NCI-H1092 (cell line): ENCODE measurements at places on chromosomes 4 and X.

- no peak for DNase-seq
These were observed 1012.2 kb downstream of the PCDH19 start for GRCh38 chrX:99397879-99398278.

DNA sequence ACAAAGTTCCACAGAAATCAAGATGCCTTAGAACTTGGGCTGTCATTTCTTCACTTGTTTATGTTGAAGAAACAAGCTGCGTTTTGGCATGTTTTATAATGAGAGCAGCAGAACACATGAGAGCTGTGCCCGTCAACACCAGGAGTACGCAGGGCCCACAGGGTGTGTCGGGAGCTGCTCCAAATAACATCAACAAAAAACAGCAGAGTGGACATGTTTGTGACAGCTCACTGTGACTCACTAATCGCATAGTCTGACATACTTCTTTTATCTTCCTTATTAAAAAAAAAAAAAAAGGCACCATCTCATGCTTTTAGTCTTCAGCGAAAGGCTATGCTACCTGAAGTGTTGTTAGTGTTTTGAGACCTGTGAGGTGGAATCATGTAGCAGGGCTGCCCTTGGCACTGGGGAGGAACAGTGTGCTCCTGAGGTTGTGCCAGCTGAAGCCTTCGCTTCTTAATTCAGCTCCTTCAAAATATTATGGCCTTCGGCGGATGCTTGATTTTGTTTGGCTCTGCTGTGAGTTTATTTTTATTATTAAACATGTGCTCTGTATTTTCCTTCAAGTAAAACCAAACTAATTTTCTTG lies 32.8 kb downstream of the FHDC1 start:
- no peak for DNase-seq

DNA sequence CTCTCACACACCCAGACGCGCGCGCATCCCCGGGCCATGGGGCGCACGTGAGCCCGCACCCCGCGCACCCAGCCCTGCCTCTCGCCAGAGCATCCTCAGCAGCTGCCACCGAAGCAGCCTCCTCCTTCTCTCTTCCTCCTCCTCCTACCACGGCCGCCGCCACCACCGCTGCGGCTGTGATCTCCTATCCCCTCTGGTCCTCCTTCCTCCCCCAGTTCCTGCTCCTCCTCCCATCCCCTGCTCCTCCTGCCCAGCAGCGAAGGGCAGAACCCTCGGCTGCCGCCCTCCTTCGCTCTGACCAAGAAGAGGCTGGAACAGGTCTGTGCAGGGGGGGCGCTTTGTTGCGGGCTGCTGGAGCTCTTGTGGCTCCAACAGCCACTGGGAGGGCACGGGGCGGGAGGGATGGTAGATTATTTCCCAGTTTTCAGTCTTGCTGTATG lies 148.7 kb upstream of the CHRDL1 start:
- DNase-seq = peak; percentile 54

DNA sequence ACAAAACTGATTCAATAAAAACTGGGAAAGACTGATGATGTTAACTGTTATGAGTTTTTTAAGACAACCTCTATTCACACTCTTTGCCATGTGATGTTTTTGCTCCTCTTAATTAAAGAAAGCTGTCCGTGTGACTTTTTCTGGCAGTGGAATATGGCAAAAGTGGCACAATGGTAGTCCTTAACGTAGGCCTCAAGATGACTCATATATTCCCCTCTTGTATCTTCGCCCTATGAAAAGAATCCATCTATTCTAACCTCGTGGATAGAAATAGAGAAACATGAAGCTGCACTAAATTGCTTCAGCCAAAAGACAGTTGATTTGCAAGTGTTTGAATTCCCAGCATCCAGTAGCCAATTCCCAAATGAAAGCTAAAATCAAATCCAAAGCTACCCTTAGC lies 603.8 kb upstream of the PCDH7 start:
- no peak for DNase-seq

DNA sequence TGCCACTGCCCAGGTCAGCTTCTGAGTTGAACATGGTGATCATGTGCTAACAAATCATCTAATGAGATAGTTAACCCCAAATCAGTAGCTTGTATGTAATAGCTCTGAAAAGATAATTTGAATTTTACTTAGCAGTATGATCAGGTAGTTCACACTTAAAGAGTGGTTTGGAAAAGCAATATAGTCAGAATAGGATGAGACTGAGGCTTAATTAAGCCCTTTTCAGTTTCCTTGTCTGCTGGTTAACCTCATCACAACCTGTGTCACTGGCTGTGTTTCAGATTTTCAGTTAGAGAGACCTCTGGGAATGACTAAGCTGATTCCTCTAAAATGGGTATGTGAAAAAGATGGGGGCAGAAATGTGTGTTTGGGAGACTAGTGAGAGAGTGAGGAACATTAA lies 38.1 kb downstream of the GPR174 start:
- no peak for DNase-seq

DNA sequence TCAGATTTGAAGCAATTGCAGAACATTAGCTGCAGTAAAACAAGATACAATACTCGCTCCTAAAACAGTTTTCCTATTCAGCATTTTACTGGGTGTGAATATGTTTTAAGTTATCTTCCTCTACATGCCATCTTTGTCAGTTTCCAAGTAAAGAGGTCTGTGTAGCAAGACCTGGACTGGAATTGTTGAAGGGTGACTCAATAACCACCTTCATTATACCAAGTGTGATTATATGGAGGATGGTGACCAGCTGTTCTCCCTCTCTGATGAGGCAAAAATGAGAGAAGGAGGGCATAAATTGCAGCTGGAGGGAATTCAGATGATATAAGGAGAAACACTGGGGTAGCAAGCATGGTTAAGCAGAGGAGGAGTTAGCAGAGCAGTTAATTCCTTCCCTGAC lies 922.1 kb upstream of the SLIT2 start:
- no peak for DNase-seq

DNA sequence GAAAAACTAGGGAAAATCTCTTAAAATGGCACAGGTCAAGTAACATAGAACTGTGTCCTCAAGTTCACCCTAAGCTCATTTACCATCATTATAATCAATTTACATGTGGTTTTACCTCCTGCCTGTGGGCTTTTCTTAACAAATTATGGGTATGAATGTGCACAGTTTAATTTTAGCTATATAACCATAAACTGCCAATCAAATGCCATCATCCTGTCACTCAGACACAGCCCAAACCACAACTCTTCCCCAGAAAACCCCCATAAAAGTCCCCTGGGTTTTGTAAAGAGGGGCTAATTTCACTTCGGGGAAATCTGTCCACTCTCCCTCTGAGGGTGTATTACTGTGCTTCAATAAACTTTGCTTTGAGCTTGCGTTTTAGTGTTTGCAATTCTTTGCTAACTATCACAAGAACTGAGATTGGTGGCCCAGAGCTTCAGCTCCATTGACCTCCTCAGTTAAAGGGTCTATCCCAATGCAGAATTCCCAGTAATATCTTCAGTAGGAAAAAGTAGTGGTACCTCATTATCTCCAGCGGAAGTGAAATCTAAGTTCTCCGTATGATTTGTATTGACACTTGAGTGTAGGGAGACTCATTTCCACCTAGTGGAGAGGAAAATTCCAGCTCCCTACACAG lies 394.6 kb downstream of the SPOCK3 start:
- no peak for DNase-seq

DNA sequence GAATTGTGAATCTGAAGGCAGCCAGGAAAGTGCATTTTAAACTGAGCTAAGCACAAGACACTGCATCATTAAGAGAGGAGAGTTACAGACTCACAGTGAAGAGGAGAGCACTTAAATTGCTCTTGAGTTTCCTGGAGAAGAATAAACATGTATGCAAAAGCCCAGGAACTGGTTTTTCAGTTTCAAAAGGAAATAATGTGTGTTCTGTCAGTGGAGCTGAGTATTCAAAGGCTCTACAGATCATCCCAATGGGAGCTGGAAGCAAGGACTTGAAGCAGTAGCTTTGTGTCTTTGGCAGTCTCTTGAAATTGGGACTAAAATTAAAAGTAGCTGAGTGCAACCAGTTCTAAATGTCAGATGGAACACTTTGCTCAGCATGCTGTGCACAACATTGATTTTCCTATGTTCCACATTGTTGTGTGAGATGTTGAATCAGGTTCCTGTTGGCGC lies 147.5 kb upstream of the ANK2 start:
- no peak for DNase-seq

- DNase-seq = no peak
These were observed 182.4 kb downstream of the NR3C2 start for GRCh38 chr4:148259841-148260240.

GRCh38 chr4:125135652-125136051 lies 179.1 kb upstream of the FAT4 start:
- DNase-seq = no peak

- DNase-seq = peak; percentile 72
These were observed 34.4 kb downstream of the SLAIN2 start for GRCh38 chr4:48375651-48376304.

DNA sequence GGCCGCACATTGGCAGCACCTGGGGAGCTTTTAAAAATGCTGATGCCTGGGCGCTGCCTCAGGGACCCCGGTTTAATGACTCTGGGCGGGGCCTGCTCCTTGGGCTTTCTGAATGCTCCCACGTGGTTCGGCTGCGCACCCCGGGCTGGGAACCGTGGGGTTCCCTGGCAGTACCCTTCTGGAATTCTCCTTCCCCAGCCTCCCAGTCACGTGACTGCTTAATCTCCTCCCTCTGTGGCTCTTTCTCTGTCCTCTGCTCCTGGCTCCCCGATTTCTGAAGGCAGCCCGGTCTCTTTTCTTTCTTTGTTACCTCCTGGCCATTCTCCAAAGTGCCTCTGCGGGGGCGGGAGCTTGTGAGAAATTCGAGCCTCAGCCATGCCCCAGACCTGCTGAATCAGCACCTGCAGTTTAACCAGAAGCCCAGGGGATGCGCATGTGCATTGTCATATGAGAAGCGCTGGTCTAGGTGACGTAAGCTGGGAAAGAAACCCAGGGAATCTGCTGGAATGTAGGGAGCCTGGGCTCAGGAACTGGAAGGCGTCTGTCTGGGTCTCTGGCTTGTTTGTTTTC lies 16.6 kb downstream of the CLCN4 start:
- DNase-seq = no peak

DNA sequence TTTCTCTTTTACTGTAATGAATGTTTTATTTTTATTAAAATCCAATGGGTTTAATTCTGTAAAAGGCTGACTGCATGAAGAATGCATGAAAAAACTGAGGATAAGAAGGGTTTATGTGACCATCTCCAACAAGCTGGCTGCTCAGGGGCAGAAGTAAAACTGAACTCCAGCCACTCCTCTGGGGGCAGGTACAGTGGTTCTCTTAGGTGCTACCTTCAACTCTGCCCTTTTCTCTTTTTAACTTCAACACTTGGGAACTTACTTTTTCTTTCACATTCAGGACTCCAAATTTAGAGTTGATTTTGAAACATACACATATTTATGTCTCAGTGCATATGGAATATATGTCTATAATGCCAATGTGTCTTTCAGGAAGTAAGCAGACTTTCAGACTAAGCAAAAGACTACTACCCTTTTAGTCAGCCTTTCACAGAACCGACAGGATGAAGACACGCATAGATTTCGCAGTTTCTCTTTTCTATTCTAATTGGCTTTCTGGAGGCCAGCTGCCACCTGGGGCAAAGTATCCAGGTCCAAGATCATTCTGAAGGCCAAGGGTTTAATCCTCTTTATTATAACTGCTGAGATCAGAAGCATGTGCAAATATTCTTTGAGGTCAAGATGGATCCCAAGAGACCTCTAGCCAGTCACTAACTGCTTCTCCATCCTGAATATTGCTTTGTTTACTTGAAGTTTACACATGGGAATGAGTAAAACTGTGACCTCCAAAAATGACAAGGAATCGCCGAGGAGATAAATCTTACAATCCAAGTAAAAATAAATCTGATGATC lies 30.7 kb downstream of the HS3ST1 start:
- DNase-seq = no peak

GRCh38 chrX:82757614-82758013 lies 750.5 kb upstream of the POU3F4 start:
- DNase-seq = no peak

- no peak for DNase-seq
These were observed 76.9 kb downstream of the CAMK2D start for GRCh38 chr4:113684534-113685091.

DNA sequence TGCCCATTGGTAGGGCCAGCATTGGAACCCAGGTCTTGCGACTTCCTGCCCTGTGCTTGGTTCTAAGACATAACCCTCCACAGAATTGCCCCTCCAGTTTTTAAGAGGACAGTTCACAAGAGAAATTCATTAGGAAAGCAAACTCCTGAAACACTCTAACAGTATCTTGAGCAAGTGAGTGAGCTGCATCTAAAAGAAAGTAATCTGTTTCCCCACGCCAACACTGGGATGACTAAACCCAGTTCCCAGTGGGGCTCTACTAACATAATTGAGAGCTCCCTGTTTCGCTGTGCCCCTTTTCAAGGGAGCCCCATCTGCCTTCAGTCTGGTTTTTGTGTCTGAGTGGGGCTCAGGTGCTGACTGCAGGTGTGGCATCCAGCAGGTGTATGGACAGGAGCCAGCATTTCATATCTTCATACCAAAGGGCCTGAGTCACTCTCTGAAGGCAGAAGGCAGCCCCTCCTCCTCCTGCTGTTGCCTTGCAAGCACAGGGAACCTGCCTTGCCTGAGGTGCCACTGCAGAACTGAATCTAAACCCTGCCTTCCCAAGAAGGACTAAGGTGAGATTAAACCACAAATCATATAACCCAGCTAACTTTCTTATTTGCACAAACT lies 8.0 kb downstream of the AMOT start:
- DNase-seq = no peak

DNA sequence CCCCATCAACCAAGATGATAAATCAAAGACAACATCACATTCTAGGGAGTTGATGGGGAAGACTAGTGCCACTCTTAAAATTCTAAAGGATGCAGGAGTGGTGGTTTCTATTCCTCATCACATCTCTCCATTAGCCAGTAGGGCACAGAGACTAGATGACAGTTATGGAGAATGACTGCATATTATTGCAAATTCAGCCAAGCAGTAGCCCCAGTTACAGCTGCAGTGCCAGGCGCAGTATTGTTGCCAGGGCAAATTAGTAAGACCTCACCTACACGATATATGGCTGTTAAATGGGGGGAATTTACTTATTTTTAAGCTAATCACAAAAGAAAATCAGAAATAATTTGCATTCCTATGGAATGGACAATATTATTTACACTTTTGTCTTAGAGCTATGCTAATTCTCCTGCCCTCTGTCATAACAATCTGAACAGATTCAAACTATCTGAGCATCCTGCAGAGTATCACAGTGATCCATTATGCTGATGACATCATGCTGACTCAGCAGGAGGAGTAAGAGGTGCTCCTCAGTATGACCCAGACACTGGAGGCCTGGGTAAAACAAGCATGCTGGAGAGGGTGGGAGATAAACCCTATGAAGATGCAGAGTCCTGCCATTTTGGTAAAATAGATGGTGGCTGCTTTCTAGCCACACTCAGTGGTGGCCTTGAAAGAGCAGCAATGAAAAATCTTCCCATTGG lies 24.7 kb downstream of the ETNPPL start:
- no peak for DNase-seq
